ENCODE measurements at places on chromosomes 6 and 20.
A peak's percentile ranks its signal among the peaks of the same experiment; 100 is the strongest.

GRCh38 chr6:21208081-21208795 lies 385.3 kb upstream of the SOX4 start:
- DNase-seq: no peak

GRCh38 chr6:37392821-37393220 lies 39.0 kb downstream of the RNF8 start:
- DNase-seq: no peak

DNA sequence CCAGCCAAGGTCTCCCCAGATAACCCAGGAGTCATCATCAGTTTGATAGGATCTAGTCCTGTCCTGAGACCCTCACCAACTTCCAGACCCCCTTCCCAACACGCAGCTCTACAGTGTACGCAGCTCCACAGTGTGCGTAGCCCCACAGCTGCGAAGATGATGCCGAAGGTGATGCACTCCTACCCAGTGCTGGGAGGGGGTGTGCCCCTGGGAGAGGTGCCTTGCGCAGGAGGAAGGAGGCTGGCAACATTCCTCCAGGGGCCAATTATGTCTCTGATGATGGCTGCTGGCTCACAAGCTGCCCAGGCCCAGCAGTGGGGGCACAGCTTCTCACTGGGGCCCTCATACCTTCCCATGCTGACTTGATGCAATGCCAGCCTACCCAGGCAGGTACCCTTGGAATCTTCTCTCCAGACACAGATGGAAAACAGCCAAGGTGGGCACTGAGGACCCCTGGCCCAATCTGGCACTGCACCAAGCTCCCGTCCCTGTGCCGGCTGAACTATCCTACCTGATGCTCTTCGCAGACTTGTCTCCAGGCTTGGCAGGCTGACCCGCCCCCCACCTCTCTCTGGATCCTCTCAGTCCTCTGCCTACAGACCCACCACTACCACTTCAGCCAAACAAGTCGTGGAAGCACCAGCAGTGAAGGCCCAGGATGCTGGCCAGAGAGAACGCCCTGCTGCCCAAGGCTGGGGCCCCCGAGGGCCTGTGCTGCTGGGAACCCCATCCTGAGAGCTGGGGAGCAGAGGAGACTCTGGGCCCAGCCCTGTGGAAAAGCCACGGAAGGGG lies 1.4 kb downstream of the ZNF512B start:
- DNase-seq: no peak

GRCh38 chr6:108667993-108668392 lies 107.3 kb downstream of the FOXO3 start:
- DNase-seq: no peak

DNA sequence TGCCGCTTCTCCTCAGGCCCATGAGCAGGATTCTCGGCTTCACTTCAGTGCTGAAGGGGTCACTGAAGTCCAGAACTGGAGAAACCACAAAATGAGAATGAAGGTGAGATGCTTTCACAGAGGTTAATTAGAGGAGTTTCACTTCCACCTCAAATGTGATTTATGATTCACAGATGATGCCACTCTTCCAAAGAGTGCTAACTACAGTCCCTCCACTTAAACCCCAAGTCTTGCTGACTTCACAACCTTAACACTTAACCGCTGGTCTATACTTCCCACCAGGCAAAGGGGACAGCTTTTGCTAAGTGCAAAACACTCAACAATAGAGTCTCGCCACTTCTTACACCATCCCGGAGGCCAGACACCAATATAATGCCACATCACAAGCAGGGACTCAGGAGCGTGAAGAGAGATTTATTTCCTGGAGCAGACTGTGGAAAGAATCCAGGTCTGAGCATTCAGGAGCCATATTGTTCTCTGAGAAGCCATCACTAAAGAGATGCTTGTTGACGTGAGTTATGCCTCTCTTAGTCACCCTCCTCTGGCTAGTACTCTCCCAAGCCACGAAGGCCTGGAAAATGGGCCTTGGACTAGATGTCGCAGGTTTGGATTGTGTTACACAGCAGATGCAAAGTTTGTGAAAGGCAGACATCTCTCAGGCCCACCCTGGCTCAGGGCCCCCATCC lies 24.4 kb downstream of the RRAGD start:
- DNase-seq: no peak

DNA sequence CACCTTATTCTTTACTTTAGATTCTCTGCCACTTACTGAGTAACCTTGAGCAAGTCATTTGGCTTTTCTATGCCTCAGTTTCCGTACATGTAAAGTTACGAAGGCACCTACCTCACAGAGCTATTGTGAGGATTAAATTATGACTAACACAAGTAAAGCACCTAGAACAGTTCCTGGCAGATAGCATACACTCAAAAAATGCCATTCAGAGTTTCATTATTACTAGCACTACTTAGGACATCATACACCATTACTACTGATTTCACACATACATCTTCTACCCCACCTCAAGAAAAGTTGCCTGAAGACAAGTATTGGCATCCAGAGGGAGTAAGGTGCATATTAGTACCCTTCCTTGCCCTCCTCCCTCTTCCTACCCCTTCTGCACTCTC lies 107.8 kb downstream of the OGFRL1 start:
- DNase-seq: no peak

DNA sequence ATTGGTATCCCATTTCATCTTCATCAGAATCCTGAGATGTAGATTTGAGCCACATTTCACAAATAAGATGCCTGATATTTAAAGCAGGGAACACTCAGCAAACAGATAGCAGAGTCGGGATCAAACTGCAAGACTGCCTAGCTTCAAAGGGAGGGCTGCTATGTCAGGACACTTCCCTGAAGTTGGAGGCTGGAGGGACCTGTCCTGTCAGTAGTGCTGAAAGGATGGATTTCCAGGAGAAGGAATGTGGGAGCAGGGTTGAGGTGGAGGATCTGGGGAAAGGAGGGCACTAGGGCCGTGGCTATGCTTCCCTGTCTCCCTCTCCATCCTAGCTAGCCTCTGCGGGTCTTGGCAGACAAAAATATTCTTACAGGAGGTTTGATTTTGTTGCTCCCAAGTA lies 32.2 kb downstream of the COX4I2 start:
- DNase-seq: no peak

- peak; percentile 71 for DNase-seq
Measured at GRCh38 chr6:30814146-30815040, 69.9 kb upstream of the DDR1 start.

DNA sequence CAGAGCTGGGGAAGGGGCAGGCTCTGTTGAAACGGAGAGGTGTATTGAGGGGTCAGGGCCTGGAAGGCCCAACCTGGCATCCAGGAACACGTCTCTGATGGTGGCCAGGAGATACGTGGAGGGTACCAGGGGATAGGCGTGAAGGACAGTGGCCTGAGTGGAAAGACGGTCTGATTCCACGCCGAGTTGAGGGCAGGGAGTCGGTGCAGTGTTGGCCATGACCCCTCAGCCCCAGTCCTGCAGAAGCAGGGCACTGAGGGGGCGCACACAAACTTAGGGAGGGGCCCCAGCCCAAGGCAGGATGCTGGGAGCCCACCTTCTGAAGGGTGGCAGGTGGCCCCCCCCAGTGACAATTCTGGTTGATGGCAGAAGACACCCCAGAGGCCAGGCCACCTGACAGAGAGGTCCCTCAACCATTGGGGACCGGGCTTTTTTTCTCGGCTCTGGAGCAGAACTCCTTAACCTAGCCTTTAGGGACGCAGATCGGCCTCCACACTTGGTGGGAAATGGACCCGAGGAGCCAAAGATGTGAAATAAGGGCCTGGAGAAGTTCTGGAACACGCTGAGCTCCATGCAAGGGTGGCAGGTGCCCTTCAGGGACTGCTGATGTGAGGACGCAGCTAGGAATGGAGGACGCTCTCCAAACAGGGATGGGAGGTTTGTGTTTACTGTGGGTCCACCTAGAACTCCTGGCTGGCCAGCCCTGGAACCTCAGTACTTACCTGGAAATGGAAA lies 91.0 kb downstream of the TMEM242 start:
- no peak for DNase-seq

- DNase-seq: no peak
Measured at GRCh38 chr6:53801022-53801421, 6.2 kb downstream of the LRRC1 start.

DNA sequence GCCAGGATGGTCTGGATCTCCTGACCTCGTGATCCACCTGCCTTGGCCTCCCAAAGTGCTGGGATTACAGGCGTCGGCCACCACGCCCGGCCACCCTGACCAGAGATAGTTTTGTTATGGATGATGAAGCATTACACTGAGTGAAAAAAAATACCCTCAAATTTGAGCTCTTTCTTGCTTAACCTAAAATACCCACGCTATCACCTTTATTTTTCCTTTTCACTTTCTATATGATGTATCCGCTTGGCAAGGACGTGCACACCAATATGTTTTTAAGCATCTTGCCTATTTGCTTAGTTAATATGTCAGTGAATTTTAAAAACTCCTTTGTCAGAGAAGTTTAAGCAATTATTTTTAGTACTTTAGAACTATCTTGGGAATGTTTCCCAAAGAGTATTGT lies 150.4 kb downstream of the INSM1 start:
- no peak for DNase-seq

- DNase-seq: no peak
Measured at GRCh38 chr20:11162026-11162775, 488.4 kb upstream of the JAG1 start.

DNA sequence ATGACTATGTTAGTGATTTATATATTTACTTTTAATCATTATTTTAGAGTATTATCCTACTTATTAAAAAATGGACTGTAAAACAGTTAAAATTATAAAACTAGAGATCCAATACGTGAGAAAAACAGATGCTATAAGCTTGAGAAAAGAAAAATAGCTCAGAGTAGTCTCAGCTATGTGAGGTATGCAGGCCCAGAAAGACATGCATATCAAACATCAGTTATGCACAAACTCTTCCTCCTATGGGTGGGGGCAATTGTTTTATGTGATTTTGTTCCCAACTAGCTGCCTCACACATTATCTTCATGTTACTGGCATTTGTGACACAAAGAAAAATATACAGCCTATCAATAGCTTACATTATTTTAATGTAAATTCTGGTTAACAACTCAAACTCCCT lies 28.8 kb downstream of the RARS2 start:
- DNase-seq: no peak

DNA sequence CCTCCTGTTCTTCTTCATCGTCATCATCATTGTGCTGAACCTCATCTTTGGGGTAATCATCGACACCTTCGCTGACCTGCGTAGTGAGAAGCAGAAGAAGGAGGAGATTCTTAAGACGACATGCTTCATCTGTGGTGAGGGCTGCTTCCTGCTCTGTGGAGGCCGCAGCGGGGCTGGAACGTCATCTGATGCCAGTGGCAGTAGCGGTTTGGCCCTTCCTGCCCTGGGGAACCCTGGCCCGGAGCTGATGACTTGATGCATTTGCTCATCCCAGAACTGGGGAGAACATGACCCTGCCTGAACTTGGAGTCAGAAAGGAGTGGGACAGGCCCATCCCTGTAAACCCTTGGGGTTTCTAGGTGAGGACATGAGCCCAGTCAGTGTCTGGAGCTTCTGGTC lies 18.7 kb downstream of the UQCC2 start:
- peak; percentile 29 for DNase-seq

GRCh38 chr6:158758941-158759479 lies 60.2 kb downstream of the EZR start:
- no peak for DNase-seq

DNA sequence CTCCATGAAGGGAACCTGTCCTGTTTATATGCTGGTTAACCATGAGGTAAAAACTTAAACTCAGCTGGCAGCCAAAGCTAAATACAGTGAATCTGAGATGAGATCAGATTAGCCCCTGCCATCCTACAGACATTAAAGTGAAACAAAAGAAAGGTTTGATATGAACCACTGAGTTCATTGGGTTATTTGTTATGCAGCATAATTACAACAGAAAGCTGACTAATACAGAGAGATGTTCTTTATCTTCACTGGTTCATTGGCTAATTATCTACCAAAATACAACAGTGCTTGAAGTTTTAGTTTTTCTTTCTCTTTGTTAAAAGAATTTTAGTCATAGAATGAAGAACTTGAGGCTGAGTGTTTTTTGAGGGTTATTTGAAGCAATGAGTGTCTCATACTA lies 307.6 kb upstream of the FERMT1 start:
- no peak for DNase-seq

GRCh38 chr20:44166008-44166407 lies 21.0 kb downstream of the JPH2 start:
- DNase-seq: no peak

DNA sequence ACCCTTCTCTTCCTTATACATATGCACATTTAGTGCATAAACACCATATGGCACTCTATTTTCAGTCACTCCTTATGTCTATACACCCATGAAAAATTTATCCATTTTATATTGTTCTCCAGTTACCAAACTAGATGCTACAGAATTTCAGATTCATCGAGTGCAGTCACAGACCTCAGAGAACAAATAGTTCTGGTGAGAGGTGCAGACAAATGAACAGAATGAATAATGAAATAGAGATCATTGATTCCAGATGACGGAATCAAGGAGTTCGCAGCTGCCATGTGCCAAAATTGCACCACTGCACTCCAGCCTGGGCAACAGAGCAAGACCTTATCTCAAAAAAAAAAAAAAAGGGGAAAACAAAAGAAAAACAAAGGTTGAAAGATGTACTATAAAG lies 214.8 kb upstream of the CEP162 start:
- no peak for DNase-seq

GRCh38 chr6:39865011-39865888 lies 69.0 kb downstream of the MOCS1 start:
- DNase-seq: peak; percentile 4

- no peak for DNase-seq
Measured at GRCh38 chr6:32045811-32046449, 7.7 kb downstream of the CYP21A2 start.

DNA sequence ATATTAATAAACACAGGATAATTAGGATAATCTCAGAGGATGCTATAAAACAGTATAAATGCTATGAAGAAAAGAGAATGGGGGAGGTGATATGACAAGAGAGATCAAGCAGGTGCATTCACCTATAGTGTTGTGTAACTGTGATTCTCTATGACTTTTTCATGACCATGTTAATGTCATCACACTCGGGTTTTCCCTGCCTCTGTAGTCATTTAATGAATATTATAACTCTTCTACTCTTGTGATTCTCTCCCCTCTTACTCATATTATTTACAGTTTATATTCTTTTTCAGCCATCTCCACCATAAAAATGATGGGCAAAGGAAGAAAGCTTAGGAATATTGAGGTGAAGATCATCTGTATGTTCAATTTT lies 106.9 kb upstream of the SGK1 start:
- DNase-seq: no peak

- DNase-seq: no peak
Measured at GRCh38 chr6:15533379-15534026, 129.3 kb downstream of the DTNBP1 start.

DNA sequence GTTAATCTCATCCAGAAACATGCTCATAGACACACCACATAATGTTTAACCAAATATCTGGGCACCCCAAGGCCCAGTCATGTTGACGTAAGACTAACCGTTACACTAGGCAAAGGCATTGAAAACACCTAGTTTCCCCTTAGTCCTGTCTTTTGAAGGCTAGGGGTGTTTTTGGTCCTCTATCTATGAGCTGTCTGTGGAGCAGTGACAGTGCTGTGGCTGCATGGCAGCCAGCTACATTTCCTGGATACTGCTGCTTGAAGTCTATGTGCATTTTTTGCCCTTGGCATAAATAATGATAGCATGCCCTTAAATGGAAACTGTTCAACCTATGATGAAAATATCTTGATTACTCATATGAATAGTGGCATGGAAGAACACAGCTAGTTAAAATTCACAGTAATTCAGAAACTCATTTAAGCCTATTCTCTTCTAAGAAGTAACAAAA lies 18.6 kb downstream of the FARS2 start:
- DNase-seq: peak; percentile 38

GRCh38 chr6:99608059-99608885 lies 1.6 kb downstream of the PRDM13 start:
- no peak for DNase-seq

All from stimulated activated naive CD4-positive, alpha-beta T cell treated with Interleukin-2 at 50 U/mL for 16 hours (primary cell).